ENCODE measurements at places on chromosomes 4 and X.

DNA sequence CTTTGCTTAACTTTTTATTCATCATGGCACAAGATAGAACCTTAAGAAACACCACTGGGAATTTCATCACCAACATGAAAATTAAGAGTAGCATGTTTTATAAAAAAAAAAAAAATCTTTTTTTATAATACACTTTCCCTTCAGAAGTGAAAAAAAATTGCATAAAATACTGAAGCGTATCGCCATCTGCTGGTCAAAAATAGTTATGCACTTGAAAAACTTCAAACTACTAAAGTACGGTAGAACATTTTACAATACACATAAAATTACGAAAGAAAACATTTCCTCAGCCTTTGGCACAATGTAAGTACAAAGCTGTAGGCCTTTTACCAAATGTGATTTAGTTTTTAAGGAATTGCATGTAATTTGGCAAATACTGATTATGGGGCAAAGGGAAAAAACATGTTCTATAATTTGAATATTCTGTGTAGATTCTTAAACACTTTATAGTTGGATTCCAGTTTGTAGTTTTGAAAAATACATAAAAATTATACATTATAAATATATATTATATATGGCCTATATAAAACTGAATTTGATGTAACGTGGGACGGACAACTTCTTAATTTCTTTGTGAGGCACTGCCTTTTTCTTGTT, 26.5 kb downstream of the HCCS start:
- DNase-seq, result no peak

- DNase-seq, result no peak
These were observed 10.7 kb upstream of the KLHL15 start for GRCh38 chrX:24037729-24038128.

- no peak for DNase-seq
These were observed 27.1 kb upstream of the SLC9B1 start for GRCh38 chr4:103046416-103047290.

- no peak for DNase-seq
These were observed 48.0 kb downstream of the USP46 start for GRCh38 chr4:52611030-52611555.

- no peak for DNase-seq
These were observed 14.3 kb downstream of the SLC10A6 start for GRCh38 chr4:86834901-86835300.

DNA sequence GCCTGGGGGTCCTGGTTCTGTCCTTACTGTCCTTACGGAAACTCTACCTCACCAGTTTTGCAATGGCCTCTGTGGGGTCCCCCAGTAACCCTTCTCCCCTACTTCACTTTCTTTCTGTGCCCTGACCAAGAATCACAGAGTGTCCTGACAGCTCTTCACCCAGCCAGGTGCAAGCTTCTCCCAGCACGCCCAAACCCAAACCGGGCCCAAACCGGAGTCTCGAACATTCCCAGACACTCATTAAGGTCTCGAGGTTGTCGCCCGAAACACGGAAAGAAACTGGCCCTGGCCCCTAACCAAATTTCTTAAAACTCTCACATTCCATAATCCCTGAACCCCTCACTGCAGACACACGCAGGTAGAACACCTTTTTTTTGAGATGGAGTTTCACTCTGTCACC, 19.1 kb downstream of the TRIML1 start:
- no peak for DNase-seq

DNA sequence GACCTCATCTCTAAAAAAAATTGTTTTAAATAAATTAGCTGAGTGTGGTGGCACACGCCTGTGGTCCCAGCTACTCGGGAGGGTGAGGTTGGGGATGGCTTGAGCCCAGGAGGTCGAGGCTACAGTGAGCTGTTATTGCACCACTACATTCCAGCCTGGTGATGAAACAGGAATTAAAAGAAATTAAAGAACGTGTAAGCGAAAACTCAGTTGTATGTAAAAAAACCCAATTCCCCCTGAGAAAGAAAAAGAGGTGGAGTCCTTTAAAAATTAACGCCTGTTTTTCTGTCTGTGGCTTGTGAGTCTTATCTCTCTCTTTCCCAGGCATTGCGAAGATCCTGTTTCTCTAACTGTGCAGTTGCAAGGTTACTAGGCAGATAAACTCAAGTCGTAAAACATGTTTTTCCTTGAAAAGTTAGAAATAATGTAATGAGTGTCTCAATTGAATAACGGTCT, 22.1 kb downstream of the EPGN start:
- DNase-seq, result no peak

GRCh38 chr4:57048590-57049304, 61.4 kb downstream of the IGFBP7 start:
- DNase-seq, result no peak

Measured in left forelimb (tissue), 1 donor.